Activated CD4-positive, alpha-beta memory T cell treated with anti-CD3 and anti-CD28 coated beads for 36 hours (primary cell): ENCODE measurements at places on chromosomes 2 and 18. TPM values are rescaled to one million over a fixed set of nuclear protein-coding genes. Genes with fewer than 3 reads are reported as not detected.

The IL36B gene
- not detected for total RNA-seq

The RESP18 gene
- not detected for total RNA-seq

The FEV gene
- total RNA-seq = not detected

The ABCG8 gene
- not detected for total RNA-seq

The CYP26B1 gene
- not detected for total RNA-seq

The COL3A1 gene
- not detected for total RNA-seq

DNA sequence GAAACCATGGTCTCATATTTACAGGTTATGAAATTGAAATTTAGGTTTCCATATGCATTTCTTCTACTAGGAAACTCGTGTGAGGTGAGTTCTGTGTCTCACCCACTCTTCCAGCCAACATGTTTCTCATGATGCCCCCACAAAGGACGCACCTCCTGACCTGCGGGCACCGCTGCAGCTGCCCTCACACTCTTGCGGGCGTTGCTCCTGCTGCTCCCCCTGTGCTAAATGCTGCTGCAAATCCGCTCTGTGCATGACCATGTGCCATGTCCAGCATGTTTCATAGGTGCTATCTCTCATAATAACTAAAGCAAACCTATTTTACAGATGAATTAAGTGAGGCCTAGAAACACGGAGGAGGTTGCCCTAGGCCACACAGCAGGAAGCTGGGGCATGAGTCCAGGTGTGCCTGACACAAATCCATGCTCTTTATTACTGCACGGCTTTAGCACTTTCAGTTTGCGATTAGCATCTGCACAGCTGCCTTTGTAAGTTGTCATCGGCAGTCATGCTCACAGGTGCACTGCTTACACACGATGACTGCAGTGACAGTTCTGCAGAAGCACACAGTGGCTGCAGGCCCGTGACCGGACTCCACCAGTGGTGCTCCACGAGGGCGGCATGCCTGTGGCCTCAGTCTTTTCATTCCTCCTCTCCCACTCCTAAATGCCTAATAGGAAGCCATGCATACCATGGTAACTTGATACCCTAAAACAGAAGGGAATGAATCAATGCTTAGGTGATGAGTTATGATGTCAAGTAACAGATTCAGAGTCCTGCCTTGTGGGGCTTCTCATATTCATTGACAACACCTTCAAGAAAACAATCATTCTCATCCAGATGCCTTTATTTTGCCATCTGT, 14.9 kb upstream of the GALR1 start:
- no peak for DNase-seq

DNA sequence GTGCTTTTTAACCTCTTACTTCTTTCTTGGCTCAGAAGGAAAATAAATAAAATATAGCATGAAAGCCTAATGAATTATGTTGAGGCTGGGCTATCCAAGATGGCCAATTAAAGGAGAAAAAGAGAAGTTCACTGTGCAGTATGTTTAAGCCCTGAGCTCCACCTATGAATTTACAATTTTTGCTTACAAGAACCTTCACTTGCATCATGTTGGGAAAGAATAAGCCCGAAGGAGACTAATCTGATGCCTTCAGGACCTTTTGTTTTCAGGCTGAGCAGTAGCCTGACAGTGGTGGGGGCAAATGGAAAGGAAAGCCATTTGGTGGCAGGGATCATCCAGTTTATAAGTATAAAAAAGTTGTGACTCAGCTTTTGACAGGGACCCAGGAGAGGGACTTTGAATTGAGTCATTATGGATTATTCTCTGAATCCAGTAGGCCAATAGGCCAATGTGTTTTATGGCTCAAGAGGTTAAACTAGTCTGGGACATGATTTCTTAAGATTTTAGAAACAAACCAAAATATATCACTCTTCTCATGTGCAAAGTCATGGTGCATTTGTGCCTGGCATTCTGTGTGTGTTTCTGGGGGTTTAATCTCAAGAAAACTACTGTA, 56.9 kb downstream of the E2F6 start:
- DNase-seq = no peak

DNA sequence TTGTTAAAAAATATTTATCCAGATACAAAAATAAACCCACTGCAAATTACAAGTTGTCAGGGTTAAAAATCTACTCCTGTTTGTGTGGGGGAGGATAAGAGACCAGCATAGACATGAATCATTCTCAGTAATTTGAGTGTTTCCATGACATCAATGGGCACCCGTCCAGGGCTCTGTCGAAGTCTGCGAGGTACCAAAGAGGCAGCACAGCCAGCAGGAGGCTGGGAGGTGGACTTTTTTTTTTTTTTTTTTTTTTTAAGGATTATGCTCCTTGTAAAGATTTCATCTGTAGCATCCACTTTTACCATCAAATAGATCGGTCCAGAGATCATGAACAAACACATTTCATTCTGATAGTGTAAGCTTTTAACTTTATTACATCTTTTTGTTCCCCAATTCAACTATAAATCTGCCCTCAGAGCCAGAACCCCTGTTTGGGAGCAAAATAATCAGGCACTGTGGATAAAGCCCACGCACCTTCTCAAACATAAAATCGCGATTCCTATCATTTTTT, 182.0 kb downstream of the TCF4 start:
- no peak for DNase-seq

DNA sequence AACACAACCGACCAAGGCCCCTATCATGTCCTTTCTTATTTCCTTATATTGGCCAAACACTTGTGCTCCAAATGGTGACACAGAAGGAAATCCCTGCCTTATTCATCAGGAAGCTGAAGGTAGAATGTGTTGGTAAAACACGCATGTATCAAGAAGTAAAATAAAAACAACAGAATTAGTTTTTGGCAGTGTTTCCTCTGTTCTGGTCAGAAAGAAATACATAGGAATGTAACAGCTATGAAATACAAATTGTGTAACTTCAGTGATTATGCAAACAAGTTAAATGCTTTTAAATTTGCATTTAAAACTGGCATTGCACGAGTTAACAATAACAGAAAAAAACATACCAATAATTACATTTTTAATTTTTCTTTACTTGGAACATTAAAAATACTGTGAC, 19.3 kb downstream of the ST6GAL2 start:
- no peak for DNase-seq

GRCh38 chr2:234978466-234979203, 26.8 kb downstream of the SH3BP4 start:
- DNase-seq = no peak

GRCh38 chr18:66300141-66300540, 303.7 kb downstream of the CDH19 start:
- DNase-seq = no peak

- no peak for DNase-seq
These were observed 45.0 kb upstream of the RIT2 start for GRCh38 chr18:43160509-43160908.

DNA sequence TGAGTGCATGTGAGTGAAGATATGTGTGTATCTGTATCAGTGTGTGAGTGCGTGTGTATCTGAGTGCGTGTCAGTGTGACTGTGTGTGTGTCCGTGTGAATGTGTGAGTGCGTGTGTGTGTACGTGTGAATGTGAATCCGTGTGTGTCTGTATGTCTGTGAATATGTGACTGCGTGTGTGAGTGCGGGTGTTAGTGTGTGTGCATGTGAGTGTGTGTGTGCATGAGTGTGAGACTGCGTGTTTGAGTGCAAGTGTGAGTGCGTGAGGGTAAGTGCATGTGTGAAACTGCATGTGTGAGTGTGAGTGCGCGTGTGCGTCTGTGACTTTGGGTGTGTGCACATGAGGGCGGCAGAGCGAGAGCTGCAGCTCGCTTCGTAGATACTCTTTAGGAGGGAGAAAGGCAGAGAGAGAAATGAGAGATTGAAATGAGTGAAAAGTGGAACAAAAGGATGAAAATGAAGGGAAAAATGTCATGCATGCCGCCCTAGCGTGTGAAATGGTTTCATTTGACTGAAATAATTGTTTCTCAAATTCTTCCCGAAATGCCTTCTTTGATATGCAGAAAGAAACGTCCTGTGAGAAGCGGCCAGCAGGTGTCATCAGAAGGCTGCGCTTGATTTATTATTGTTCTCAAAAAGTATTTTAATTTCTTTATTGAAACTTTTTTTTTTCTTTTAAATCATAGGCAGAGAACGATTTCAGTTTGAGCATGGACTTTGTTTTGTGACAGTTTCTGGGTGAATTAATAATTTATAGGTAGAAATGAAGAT, 25.6 kb downstream of the ZNF407 start:
- peak; percentile 39 for DNase-seq

GRCh38 chr2:95315801-95316411, 18.8 kb downstream of the KCNIP3 start:
- DNase-seq = no peak
